Testis (tissue), 5 donors: ENCODE measurements at places on chromosomes 4 and X.
A peak's percentile ranks its signal among the peaks of the same experiment; 100 is the strongest.

DNA sequence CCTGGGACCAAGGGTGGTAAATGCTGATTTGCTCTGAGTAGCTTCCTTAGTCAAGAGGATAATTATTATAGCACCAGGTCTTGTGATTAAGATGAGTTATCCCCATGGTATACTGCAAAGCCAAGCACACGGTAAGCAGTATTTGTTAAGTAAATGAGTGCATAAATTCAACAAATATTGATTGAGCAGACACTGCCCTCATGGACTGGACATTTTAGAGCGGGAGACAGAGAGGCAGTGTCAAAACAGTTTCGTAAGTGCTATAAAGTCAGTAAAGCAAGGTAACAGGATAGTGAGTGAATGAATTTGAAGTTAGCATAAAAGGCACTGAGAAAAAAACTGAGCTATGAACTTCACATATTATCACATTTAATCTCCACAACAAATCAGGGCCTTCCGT lies 13.9 kb downstream of the PHF8 start:
- no peak for DNase-seq

DNA sequence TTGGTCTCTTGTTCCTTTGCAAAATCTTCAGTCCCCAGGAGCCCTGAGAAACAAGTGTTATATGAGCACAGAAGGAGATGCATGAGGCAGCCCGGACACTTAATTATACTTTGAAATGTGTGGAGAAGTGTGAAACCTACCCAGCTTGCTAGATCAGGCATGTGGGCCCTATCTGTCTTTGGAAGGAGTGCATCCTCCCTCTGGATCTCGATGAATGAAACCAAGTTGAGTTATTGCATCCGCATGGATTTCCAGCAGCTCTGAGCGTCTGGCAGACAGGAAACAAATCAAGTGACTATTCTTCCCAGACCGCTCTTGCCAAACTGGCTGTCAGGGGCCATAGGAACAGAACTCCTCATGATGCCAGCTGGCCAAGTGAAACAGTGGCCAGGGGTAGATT lies 19.6 kb upstream of the SOWAHD start:
- DNase-seq = no peak

DNA sequence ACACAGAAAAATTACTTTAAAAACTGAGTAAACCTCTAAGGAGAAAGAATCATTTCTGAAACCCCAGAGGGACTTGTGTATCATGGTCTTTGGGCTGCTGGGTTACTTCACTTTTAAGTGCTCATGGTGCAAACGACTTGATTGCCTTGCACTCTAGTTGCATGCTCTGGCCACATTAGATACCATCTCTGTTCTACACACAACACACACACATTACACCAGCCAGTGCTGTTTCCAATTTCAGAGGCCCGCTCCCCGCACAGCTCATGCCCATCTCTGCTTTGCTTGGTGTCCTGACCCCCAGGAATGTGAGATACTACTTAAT lies 2.1 kb downstream of the PPP3CA start:
- no peak for DNase-seq

- no peak for DNase-seq
These were observed 208.2 kb downstream of the TMA16 start for GRCh38 chr4:163702736-163703135.

GRCh38 chr4:139896091-139896604 lies 230.5 kb downstream of the MGST2 start:
- DNase-seq = no peak

DNA sequence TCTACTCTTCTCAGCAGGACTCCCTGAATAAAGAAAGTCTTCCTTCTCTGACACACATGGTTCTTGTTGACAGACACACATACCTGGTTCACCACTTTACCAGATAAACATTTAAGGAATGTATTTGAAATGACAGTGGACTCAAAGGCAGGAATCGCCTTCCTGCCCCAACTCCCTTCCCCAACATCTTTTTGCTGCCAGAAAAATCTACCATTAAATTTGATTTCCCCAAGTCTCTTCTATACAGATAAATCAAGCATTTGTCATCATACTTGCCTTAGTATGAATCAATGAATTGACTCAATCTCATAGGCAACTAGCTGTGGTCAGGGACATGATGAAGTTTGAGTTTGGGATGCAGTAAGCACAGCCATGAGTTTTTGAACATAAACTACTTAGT lies 23.3 kb upstream of the ANXA5 start:
- no peak for DNase-seq

- DNase-seq = no peak
These were observed 486.4 kb upstream of the RPS6KA3 start for GRCh38 chrX:20753076-20753475.

DNA sequence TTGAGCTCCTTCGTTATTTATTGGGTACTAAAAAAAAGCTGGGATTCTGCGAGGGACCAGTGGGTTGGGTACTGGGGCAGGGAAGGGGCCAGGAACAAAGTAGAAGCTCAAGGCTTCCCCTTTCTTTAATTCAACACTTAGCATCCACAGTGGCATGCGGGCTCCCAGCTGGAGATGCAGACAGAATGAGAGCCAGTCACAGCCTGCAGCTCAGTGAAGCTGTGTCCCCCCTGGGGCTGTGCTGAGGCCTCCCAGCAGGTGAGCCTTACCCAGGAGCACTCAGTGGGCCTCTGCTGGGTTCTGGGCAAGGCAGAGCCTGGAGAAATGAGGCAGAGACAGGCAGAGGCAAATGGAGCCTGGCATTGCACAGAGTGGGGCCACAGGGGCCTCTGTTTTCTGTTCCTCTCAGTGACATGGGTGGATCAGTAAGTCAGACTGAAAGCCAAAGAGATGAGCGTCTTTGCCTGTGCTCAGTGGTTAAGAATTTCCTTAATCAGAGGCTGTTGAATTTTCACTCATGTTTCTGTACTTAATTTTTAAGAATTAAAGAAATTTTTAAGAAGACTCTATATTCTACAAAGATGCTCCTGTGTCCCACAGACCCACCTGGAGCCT lies 181.4 kb upstream of the RBPJ start:
- DNase-seq = no peak

- DNase-seq = peak; percentile 32
These were observed 291 bp upstream of the NBDY start for GRCh38 chrX:56728752-56729151.

GRCh38 chrX:111467896-111468295 lies 43.5 kb upstream of the SERTM2 start:
- peak; percentile 21 for DNase-seq

- DNase-seq = peak; percentile 34
These were observed 13.6 kb downstream of the EXOC1 start for GRCh38 chr4:55866973-55867574.

GRCh38 chr4:76729460-76729859 lies 168.5 kb downstream of the SOWAHB start:
- no peak for DNase-seq

DNA sequence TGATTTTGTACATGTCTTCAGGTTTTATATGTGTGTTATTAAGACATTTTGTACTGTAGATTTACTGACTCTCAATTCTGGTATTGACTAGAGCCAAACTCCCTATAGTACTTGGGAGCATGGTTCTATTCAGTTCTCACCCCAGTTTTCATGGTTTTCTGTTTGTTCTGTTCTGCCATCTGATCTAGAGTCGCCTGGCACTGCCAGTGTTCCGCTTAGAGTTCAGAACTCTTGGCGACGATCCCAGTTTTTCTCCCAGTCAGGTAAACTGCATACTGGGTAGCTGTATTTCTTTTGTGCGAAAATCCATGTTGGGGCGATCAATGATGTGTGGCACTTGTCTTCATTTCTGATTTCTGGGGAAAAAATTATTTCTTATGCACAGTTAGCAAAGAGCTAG lies 78.0 kb downstream of the PHOX2B start:
- DNase-seq = no peak

DNA sequence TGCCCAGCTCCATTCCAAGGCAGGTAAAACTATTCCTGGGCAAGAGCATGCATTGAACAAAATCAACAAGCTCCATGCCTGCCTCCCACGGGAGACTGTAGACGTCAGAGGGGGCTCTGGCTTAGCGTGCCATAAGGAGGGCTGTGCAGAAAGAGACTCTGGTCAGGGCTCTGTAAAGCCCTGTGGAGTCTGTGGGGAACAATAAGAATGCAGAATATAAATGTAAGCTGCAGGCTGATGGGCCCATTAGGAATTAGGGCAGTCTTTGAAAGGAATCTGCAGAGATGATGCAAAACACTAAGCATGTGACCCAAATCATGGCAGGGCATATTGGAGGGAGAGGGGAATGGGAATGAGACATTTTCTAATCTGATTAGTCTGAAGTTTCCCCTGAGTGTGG lies 170.3 kb downstream of the EFHC2 start:
- no peak for DNase-seq

DNA sequence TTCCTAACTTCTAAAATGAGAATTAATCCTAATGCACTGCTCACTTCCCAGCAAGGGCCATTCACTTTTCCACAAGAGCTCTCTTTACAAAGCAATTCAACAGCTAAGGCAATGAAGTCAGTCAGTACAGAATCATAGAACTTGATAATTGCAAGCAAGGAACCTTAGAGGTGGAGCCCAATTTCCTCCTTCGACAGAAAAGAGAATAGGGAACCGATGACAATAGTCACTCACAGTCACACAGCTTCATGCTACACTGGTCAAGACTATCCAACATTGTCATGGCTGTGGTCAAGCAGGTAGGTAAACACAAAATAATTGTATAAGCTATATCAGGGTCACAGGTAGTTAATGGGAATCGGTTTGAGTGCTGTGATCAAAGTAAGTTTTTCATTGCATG lies 90.0 kb downstream of the ELOVL6 start:
- DNase-seq = no peak

DNA sequence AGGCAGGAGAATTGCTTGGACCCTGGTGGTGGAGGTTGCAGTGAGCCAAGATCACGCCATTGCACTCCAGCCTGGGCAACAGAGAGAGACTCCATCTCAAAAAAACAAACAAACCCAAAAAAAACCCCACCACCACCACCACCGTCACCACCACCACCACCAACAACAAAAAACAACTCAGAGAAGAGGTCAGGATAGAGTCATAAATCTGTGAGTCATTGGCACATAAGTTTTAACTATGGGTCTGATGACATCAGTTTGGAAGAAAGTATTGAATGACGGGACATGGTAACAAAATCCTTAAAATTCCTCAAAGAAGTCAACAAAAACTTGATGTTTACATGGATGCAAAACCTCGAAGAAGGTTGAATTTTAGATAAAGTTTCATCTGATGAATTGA lies 288.0 kb upstream of the SFRP2 start:
- no peak for DNase-seq

GRCh38 chr4:94202769-94203168 lies 4.9 kb upstream of the SMARCAD1 start:
- no peak for DNase-seq

- DNase-seq = no peak
These were observed 307.1 kb upstream of the CPXCR1 start for GRCh38 chrX:88439935-88440334.
